Adrenal gland (tissue), 19 donors: ENCODE measurements at places on chromosomes 2 and 18.

DNA sequence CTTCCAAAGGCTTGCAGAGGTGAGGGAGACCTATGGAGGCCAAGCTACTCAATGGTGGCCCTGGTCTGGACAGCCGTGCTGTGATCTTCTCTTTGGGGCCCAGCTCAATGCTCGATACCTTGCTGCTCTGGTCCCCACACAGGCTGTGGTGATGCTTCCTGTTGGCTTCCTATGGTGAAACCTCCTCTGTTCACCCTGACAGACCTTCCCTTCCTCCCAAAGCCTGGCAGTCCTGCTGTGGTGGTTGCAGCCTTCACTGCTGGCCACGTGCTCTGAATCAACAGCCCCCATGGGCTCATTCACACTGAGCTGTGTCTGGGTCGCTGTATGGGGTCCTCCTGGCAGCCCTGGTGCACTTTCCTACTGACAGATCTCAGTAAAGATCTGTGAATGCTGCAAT is 31.0 kb upstream of the GALR1 start:
- no peak for DNase-seq

GRCh38 chr2:15546297-15547098 is 14.6 kb downstream of the NBAS start:
- DNase-seq: no peak

- DNase-seq: no peak
Measured at GRCh38 chr2:109472974-109473373, 140.8 kb downstream of the SEPTIN10 start.

GRCh38 chr2:206615417-206616089 is 26.7 kb upstream of the FAM237A start:
- DNase-seq: no peak

- DNase-seq: no peak
Measured at GRCh38 chr2:160747501-160748170, 254.0 kb upstream of the RBMS1 start.

DNA sequence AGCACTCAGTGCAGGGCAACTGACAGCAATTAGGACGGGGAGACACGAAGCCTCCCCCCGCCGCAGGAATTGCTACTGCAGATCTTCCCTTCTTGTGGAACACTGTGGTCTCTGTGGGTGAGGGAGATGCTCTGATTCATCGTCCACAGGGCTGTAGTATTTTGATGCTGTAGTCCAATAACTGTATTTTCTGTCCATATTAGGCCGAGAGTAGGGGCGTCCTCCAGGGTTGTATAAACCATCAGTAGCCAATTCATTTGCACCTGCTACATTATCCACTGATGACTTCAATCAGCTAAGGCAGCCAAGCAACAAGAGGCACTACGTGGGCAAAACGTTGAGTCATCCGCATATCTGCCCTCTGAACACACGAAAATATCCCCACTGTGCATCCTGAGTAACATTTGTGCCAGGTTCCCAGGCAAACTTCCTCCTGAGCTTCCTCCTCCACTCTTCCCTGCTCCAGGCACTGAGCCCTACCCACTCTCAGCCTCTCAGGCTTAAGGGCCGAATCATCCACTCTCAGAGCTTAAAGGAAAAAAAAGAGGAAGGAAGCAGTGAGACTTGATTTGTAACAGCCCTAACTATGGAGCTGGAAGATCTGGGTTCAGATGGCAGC is 62.1 kb downstream of the LBH start:
- no peak for DNase-seq

- DNase-seq: no peak
Measured at GRCh38 chr18:34084635-34085034, 140.1 kb downstream of the NOL4 start.

GRCh38 chr2:31260870-31261269 is 26.9 kb downstream of the EHD3 start:
- no peak for DNase-seq
